ENCODE measurements at places on chromosomes 5 and 9.

DNA sequence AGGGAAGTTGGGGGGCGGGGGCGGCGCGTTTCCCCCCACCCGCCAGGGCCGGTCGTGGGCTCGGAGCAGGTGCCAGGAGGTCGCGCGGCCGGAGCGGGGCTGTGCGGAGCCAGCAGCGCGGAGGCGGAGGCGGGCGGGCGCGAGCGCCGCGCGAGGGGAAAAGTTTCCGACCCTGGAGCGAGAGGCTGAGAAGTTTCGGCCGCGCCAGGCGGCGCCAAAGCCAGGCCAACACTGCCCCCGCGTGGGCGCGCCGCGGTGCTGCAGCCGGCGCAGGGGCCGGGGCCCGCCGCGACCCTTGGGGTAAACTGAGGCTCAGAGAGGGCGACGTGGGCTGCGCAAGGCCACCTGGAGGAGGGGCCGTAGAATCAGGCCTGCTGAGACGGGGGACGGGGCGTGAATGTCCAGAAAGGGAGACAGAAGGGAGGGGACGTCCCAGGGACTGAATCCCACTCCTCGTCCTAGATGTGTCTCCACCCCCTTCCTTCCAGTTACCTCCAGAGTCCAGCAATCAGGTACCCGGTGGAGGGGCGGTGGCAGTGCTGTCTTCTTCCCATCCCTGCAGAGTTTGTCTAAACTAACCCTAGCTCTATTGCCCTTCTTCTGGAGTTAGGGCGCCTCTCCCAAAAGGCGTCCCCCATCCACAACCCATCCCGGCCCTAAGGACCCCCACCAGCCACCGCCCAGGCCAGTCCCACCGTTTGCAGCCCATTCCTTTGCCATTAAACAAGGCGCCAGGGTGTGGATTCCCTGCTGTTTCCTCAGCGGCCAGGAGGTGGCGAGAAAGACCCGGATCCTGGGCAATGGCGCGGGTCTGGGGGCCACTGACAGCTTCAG lies 10.2 kb downstream of the C9orf50 start:
- DNase-seq: no peak

- no peak for DNase-seq
Observed at GRCh38 chr5:150632305-150633160, 7.9 kb upstream of the SYNPO start.

DNA sequence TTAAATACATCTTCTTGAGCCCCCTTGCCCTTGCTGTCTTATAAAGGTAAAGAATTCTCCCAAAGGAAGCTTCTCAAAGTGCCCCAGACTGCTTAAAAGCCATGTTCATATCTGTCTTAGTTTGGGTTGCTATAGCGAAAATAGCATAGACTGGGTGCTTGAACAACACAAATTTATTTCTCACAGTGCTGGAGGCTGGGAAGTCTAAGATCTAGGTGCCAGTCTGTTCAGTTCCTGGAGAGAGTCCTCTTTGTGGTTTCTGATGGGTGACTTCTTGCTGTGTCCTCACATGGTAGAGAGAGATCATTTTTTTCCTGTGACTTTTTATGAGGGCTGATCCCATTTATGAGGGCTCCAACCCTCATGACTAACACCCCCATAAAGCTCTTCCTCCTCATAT lies 486.7 kb upstream of the ADAMTS16 start:
- no peak for DNase-seq

GRCh38 chr5:117999939-118000549 lies 988.3 kb downstream of the DTWD2 start:
- no peak for DNase-seq

Measured in Panc1 (cell line).